ENCODE measurements at places on chromosomes 3 and 15.
A peak's percentile ranks its signal among the peaks of the same experiment; 100 is the strongest.

DNA sequence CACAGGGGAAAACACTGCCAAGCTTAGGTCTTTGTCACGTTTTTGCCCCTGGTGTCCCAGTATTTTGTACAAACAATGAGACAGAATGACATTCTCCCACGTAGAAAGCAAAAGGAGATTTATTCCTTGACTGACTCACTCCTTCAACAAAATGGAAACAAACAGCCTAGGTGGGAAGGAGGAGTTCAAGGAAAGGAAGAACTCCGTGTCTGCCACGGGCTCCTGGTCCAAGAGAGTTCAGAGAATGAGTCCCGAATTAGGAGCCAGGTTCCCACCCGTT lies 8.1 kb downstream of the TLE3 start:
- no peak for DNase-seq

DNA sequence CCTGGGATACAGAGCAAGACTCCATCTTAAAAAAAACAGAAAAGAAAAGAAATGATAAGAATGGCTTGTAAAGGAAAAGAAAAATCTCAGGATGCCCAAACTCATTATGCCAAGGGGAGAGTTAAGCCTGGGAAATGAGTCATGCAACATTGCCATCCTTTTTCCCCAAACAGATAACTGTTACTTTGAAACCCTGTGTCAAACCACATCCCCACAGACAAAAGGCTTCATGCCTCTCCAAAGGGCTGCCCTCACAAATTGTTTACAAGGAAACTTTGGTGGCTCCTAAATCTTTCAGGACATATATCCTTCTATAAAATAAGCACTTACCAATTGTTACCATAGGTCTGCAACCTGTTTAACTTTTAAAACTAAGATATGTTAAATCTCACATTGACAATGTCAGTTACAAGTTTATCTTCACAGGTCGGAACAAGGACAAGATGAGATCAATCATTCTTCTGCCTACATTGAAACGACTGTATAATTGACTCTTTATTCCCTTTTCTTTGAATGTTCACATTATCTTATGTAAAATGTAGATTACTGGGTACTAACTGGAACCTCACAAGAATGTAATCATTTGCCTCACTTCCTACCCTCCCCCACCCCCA lies 18.6 kb upstream of the SENP7 start:
- DNase-seq, result no peak

GRCh38 chr3:141763088-141763750 lies at the start of gene GRK7:
Gene GRK7 (plus strand): TSS chr3:141763408. CDS start chr3:141778285, 14,877 bp downstream.
- no peak for DNase-seq

DNA sequence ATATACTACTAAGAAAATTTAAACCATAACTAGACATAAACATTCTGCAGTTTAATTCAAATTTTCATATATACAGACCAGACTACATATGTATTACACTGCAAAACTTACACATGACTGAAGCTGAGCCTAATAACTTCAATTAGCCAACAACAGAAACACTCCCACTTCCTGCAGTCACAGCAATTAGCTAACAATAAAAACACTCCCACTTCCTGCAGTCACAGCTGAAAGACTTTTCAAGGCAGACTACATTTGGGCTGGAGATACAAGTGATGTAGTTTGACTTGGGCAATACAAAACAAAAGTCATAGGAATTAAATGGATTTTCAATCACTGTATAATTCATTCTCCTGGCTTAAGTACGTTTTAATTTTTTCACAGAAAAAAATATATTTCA lies 10.3 kb downstream of the TM2D3 start:
- DNase-seq, result peak; percentile 56

- no peak for DNase-seq
Measured at GRCh38 chr3:152277198-152277597, 8.5 kb downstream of the MBNL1 start.

- DNase-seq, result no peak
Measured at GRCh38 chr3:127064391-127065137, 81.6 kb downstream of the PLXNA1 start.

GRCh38 chr15:67805666-67806516 lies 19.4 kb upstream of the SKOR1 start:
- no peak for DNase-seq

GRCh38 chr3:59531066-59531745 lies 481.4 kb upstream of the CFAP20DC start:
- DNase-seq, result no peak

- DNase-seq, result no peak
Measured at GRCh38 chr15:32933236-32933635, 215.4 kb downstream of the GREM1 start.

- DNase-seq, result peak; percentile 13
Measured at GRCh38 chr3:198079771-198080520, 119.9 kb downstream of the LMLN start.

- no peak for DNase-seq
Measured at GRCh38 chr3:40118091-40118490, 191.4 kb upstream of the EIF1B start.

DNA sequence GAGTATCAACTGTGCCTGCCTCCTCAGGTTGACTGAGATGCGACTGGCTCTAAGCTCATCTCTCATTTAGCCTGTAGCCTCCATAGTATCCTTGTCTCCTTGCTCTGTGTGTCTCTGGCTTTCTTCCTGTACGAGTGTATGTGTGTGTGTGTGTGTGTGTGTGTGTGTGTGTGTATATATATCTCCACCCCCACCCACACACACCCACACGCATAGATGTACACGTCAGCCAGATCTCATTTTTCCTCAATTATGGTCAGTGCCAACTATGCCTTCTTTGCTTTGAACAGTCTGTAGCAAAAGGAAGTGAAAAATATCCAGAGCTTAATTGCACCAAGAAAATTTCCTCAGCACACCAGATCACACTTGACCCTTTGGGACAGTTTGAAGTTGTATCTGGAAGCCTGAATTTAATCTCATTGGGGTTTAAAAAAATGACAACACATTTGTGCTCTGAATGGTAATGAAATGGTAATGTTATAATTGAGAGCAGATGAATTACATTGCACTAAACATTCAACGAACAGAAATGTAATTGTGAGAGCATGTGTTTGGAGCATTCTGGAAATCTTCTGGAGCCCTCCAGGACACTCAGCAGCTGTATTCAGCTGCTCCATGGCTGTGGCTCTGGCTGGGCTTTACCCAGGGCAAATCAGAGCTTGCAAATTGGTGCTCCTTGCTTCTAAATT lies 63.6 kb downstream of the RYR3 start:
- no peak for DNase-seq

- DNase-seq, result no peak
Measured at GRCh38 chr3:121545049-121545573, 677 bp downstream of the POLQ start.

DNA sequence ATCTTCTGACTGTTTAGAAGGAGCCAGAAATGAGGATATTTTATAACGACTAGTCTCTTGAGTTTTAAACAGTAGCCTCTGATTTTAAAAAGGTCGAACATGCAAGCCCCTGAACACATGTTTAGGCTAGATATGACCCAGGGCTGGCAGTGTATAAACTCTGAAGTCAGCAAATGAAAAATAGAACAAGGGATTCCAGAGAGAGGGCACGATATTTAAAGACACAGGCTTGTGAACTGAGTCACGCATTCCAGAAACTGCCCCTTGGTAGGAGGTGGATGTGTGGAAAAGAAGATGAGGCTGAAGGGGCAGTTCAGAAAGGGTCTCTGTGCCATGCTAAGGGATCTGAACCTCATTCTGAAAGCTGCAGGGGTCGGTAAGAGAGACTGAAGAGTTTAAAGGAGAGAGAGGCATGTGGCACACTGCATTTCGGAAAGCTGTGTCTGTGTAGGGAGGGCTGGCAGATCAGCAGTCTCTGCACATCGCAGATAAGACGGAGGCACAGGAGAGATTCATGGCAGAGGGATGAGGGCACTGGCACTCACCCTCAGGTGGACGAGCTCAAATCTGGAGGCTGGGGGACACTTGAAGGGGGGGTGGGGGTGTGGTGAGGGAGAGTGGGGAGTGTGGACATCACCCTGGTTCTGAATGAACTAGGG lies 22.1 kb downstream of the ST8SIA2 start:
- no peak for DNase-seq

- DNase-seq, result no peak
Measured at GRCh38 chr3:79414806-79415205, 353.0 kb downstream of the ROBO1 start.

- no peak for DNase-seq
Measured at GRCh38 chr3:43559961-43560360, 61.9 kb downstream of the ANO10 start.

GRCh38 chr3:110518031-110518430 lies 553.6 kb upstream of the NECTIN3 start:
- DNase-seq, result no peak

DNA sequence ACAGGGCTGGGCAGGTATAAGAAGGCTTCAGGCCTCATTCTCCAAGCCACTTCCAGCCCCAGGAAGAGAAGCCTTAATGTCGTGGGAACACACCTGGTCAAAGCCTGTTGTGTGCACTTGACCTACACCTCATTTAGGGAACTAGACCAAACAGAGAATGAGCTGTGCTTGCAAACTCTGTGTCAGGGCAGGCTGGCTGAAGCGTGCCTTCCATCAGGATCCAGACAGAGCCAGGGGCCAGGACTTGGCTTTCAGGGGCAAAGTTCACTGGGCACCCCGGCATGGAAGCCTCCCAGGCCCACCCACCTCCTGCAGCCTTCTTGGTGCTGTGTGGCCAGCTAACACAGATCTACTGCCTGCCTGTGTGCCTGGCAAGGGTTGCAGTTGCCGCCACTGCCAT lies 11.5 kb downstream of the RBPMS2 start:
- no peak for DNase-seq

- DNase-seq, result peak; percentile 39
Measured at GRCh38 chr3:165895919-165896318, 58.7 kb upstream of the BCHE start.

DNA sequence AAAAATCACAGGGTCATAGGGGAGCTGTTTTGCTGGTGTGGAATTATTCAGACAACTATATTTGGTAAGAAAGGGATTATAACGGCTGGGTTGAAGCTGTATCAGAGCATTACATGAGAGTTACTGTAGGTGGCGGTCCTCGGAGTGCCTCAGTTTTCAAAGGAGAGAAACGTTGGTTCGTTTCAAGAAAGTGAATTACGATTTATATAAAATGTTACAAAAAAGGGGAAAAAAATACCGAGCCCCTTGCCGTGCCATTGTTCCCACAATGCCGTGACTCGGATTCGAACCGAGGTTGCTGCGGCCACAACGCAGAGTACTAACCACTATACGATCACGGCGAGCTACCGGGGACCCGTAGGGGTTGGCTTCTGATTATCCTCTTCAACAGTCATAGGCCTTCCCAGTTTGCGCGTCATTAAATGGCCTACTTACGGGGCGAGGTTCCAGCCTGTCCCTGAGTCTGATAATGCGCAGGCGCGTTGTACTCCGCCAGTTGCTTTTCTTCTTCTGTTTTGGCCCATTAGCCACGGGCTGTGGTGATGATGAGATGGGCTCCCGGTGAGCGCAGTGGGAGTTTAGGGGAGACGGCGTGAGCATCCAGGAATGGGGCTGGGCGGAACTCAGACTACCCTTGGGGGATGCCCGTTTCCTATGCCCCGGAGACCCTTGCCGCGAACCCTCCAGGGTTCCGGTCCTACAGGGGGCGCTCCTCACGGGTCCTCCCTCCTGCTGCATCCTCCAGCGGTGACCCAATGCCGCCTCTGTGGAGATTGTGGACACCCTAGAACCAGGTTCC lies 10.8 kb upstream of the SHF start:
- DNase-seq, result peak; percentile 93

DNA sequence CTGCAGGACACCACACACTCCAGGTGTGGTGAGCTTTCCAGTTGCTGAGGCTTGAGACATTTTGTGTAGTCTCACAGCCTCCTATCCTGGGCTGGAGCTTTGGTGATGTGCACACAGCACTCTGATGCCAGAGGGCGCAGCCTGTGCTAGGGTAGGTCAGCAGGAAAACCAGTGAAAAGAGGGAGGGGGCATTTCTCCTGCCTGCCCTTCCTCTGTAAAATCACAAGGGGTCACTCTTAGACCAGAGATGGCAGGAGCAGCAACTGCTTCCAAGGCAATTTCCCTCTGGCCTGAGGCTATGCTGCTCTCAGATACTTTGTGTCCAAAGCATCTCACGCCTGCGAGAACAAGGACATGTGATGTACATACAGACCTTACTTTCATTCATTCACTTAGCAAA lies 16.5 kb upstream of the MUSTN1 start:
- DNase-seq, result peak; percentile 34

DNA sequence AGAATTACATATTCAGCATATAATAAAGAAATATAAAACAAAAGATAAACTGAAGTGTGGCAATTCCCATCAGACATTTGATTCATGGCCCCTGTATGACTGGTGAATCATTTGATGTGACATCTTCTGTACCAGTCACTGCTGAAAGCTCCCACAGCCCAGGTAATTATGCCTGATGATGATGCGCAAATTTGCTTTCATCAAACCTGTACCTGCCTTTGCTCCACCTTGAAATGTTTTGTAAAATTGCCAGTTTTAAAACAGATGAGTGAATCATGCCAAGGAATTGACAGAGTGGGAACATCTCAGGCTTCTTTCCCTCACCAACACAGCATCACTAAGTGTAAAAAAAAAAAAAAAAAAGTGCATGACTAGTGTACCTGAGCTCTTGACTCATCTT lies 66.5 kb upstream of the EIF1B start:
- no peak for DNase-seq

- peak; percentile 31 for DNase-seq
Measured at GRCh38 chr3:28612232-28612631, 263.6 kb upstream of the AZI2 start.

All from COR-L47 (cell line).